ENCODE measurements at places on chromosomes 12 and 14. TPM values are rescaled to one million over a fixed set of nuclear protein-coding genes. Genes with fewer than 3 reads are reported as not detected.
A peak's percentile ranks its signal among the peaks of the same experiment; 100 is the strongest.

WIF1 gene
- not detected for total RNA-seq

SLC4A8 gene
- total RNA-seq = 2.6 TPM

NTF3 gene
- 4.8 TPM for total RNA-seq

EML1 gene
- total RNA-seq = 17.9 TPM

OTOGL gene
- total RNA-seq = 1.3 TPM

TSPAN11 gene
- total RNA-seq = 0.76 TPM

PCED1B gene
- total RNA-seq = 3.5 TPM

LGR5 gene
- not detected for total RNA-seq

MGP gene
- total RNA-seq = not detected

PTPRR gene
- 0.25 TPM for total RNA-seq

CMKLR1 gene
- total RNA-seq = 2.9 TPM

GRCh38 chr12:5588591-5588990 is 156.7 kb downstream of the NTF3 start:
- DNase-seq = peak; percentile 50

DNA sequence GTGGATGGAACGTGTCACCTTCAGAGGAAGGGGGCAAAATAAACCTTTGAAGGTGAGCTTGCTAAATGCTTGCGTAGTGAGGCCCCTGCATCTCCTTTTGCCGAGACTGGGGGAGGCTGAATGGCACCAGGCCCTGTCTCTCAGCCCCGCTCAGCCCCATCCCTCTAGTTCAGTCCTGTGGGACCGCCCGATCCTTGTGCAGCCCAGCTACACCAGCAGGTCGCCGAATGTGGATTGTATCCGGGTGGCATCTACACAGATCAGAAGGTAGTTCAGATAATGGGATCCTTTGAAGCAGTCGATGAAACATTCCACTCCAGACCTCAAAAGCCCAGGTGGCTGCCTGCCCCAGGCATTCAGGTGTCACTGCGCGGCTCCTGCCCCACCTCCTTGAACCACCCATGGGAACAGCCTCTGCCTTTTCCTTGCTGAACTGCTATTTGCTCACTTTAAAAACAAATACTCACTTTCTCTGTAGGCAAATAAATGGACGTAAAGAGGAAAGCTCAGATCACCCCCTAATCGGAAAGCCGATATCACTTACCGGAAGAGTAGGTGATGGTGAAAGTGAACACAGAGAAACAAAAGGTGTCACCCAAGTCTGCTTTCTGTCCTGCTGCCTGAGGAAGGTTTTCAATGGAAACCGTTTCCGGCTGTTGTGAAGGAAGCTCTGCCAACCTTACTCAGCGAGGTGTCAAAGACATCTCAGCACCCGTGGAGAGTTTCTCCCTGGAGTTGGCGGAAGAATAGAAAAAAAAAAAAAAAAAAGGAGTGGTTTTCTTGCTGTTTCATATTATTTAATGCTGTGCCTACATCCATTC is 100.3 kb upstream of the NCOR2 start:
- DNase-seq = no peak

- DNase-seq = no peak
Observed at GRCh38 chr12:60281522-60281921, 685.7 kb downstream of the SLC16A7 start.

GRCh38 chr12:76240281-76240680 is 107.9 kb downstream of the BBS10 start:
- DNase-seq = no peak

DNA sequence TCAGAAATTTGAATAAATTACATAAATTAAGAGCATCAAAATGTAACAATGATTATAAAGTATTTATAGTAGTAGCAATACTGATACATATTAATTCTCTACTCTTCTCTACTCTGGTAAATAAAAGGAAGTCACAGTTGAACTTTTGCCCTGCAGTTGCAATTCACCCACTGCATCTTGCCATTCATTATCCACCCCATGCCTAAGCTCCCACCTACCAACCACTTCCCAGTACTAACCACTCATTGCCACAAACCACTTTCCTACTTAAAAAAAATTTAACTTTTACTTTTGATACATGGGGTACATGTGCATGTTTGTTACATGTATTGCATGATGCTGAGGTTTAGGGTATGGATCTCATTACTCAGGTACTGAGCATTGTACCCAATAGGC is 174.0 kb downstream of the RASSF9 start:
- no peak for DNase-seq

DNA sequence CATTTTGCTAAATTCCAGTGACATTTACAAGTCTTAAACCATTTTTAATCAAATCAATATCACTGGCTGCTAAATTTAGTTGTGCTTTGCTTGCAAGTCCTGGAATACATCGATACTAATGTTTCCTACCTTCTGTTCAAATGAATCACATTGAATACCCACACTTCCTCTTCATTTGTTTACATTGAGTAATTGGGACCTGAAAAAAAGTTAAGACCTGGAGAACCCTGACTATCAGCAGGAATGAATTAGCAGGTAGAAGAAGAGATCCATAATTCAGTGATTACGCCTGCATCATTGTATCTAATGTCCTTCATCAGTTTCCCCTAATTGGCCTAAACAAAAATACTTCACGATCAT is 369.3 kb downstream of the ETNK1 start:
- no peak for DNase-seq

- no peak for DNase-seq
Observed at GRCh38 chr12:121713793-121714192, 1.2 kb downstream of the TMEM120B start.

DNA sequence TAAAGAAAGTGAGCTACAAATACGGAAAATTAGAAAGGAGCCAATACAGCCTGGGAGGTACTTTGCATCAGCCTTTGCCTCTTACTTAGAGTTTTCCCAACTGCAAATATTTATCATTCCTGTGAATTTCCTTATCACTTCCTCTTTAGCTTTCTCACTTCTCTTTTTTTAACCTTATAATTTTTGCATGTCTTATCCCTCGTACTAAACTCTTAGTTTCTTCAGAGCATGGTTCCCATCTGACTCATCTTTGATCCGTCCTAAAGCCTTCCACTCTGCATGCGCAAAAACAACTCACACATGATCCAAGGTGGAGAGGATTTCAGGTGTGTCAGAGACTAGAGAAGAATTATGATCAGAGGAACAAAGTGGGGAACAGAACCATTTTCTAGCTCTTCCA is 9.6 kb upstream of the SNAPC1 start:
- DNase-seq = peak; percentile 49

DNA sequence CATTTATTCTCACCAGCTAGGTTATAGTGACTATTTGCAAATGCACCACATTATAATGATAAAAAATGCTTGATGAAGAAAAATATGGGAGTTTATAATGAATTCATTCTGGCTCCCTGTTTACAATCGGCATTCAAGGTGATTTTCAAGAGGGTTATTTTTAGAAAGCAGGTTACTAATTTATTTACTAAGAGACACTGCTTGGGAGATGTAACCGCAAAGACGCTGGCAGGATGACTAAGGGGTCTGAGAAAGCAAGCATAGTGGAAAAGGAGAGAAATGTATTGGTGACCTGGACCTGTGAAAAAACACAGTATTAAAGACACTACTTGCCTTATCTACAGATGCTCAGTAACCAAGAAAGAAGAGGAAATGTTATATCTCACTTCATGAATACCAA is 13.3 kb upstream of the PITPNM2 start:
- no peak for DNase-seq

- no peak for DNase-seq
Observed at GRCh38 chr14:60935319-60935718, 45.6 kb downstream of the TRMT5 start.

- DNase-seq = no peak
Observed at GRCh38 chr12:132007041-132007440, 57.3 kb downstream of the EP400 start.

DNA sequence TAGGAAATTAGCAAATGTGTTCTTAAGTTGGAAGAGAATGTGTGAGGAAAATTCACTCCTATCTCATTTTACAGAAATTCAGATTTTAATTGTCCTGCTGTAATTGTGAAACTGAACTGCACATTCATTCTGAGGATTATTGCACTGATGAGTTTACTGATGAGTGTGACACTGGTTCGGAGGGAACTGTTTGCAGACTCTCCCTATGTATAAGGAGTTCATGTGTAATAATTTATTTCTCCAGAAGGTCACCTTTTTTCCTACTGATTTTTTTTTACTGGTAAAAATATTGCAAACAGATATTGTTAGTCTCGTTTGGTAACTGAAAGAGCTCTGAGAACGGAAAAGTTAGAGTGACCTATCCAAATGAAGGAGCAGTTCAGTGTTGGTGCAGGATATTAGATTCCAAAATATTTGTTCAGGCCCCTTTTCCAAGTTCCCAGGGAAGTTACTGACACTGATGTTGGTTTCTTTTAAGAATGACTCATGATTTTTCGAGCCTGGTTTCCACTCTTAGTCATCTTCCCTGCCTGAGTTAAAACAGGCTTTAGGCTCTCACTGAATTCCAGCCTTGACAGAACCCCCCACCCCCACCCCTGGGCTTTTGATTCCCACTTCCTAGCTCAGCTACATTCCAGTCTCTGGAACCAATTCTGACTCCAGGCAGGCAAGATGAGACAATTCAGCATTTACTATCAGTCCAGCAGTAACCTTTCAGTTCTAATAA is 18.4 kb downstream of the ANO6 start:
- DNase-seq = peak; percentile 95

- DNase-seq = no peak
Observed at GRCh38 chr12:11853126-11853525, 203.7 kb downstream of the ETV6 start.

DNA sequence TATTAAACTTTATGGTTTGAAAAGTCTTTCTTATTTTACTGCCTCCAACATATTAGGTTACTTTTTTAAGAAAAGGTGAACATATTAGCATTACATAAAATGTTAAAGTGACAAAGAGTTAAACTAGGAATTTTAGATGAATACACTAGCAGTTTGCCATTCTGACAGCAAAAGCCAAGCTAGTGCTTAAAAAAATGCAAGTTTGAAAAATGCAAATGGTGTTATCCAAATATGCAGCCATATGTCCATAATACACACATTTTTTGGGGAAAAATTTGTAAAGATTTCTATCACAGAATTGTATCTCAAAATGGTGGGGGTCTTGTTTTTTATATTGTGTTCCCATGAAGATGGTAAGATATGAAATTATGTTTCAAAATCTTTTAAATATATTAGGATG is 466.1 kb downstream of the FOXG1 start:
- no peak for DNase-seq

DNA sequence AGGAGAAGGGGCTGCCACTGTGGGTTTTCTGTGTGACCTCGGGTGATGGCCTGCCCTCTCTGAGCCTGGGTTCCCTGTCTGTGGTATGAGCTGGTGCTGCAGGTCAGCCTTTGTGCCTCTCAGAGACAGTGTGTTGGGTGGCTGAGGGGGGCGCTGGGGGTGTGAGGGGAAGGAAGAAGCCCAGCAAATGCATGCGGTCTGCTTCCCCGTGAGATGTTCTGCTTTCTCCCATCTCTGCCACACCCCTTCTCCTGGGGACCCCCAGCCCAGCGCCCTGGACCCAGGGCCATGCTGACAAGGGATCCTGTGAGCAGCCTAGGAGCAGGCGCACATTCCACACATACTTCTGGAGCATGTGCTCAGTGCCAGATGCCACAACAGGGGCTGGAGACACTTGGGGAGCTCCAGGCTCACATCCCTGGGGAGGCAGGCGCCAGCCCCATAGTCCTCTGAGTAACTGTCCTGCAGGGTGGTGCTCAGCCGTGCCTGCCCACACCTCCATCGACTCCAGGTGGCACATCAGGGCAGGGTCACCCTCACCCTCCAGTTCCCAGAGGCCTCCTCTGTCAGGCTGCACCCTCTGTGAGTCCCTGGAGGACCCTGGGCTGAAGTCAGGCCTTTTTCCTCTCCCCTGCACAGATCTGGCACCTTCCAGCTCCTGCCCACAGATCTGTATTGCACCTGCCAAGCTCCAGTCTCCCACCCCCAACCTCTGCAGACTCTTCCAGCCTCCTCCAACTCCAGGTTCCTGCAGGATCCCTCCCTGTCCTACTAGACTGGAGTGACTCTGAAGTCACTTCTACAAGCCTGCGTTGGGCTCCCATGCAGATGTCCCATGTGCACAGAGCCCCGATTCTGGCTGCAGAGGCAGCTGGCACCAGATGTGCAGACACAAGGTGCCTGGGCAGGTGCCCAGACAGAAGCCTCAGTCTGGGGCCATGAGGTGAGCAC is 205.6 kb downstream of the KIF26A start:
- DNase-seq = no peak

GRCh38 chr14:74299061-74299545 is 3.6 kb downstream of the ABCD4 start:
- DNase-seq = peak; percentile 85

GRCh38 chr12:34404377-34405285 is 382.3 kb downstream of the ALG10 start:
- no peak for DNase-seq

GRCh38 chr14:30005114-30005808 is 77.6 kb upstream of the PRKD1 start:
- DNase-seq = peak; percentile 75

Data from GM23248 (cell line).